ENCODE measurements at places on chromosomes 1 and 21.

DNA sequence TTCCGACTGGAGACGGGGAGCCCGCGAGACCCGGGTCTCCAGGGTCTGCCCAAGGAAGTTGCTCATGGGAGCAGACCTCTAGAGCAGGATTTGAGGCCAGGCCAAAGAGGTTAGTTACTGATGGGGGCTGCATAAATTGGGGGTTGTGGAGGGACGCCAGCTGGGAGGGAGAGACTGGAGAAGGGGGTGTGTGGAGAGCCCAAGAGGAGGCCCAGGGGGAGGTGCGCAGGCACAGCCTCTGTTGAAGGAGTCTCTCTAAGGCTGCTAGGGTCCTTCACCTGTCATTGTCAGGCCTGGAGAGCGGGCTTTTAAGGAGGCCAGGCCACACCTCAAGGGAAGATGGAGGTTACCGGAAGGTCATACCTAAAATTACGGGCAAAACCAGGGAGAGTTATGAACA, 363 bp downstream of the PLA2G5 start:
- DNase-seq: no peak

DNA sequence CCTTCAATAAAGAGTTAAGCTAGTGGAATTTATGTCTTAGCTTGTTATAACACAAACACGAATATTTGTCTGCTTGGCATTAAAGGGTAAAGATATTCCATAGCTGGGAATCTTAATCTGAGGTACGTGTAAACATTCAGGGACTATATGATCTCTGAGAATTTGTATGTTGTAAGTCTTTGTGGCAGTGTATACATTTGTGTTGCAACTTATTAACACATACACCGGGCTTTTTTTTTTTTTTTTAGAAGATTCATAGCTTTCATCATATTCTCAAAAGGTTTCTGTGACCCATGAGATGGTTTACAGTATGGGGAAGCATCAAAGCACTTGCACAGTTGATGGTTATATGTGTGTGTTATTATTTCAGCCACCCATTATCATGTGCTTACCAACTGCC, 3.0 kb downstream of the GGPS1 start:
- no peak for DNase-seq

DNA sequence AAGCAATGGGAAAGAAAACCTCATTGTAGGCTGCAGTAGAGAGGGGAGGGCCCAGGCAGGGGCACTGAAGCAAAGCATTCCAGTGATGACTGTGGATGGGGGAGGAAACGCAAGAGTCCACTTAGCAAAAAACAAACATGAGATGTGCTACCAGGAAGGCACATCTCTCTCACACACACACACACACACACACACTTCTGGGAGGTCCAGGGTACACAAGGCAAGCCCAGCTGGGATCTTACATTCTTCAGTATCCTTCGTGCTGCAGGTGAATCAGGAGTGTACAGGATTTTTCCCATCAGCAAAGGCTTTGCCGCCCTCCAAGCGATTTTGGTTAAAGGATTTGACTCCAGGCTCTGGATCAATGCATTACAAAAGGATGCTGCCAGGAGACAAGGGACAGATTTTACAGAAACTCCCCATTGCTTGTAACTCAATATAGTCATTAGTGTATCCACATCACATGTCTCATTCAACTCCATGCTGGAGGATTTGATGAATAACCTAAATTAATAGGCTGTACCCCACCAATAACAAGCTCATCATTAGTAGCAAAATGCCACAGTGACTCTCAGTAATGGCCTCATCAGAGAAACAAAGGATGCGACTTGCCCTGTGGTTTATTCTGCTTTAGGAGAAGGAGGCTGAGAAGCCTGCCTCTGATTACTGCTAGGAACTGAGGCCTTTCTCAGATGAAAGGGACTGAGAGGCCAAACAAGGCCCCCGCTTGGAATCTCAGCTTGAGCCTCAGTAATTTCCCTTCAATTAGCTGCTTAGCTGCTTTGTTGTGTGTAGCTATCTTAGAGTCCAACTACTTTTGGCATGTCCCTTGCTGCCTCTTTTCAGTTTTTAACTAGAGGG, 41.6 kb downstream of the ABCA4 start:
- DNase-seq: no peak

GRCh38 chr1:182677397-182678098, 6.8 kb downstream of the RGS8 start:
- no peak for DNase-seq

DNA sequence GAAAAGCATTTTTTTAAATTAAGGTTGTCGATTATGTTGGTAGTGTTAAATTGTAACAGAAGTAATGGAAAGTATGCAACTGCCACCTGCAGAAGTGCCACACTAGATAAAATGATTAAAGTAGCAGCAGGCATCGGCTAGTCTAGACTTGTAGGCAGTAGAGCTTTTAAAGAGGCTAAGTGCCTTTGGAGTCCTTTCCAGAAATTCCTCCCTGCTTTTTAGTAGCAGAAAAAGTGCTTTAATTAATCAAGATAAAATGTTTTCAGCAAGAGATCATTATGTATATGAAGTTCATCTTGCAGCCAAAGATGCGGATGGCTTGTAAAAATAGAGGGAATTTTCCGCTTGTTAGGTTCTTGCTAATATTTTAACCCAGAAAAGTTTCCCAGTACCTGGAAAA, 87.1 kb upstream of the LRRC8D start:
- no peak for DNase-seq

- no peak for DNase-seq
These were observed 62.8 kb downstream of the CNST start for GRCh38 chr1:246629030-246629429.
